ENCODE measurements at places on chromosomes 6 and 20. TPM values are rescaled to one million over a fixed set of nuclear protein-coding genes. Genes with fewer than 3 reads are reported as not detected.

GRCh38 chr6:137846772-137847313, 20.2 kb upstream of the TNFAIP3 start:
- H3K36me3 ChIP-seq: peaks cover 5% of the 10 kb centered on the region
- peaks cover 18% of the 10 kb centered on the region for H3K4me1 ChIP-seq
- H3K4me3 ChIP-seq: no peak overlapping the region
- H3K27ac ChIP-seq: no peak overlapping the region

- peak; percentile 61 for DNase-seq
- H3K27me3 ChIP-seq: no peaks in the 10 kb centered on the region
- H3K4me3 ChIP-seq: peak overlapping the region; percentile 65
- peak overlapping the region; percentile 98 for H3K27ac ChIP-seq
- peaks cover 68% of the 10 kb centered on the region for H3K4me1 ChIP-seq
These were observed 38.4 kb upstream of the ARHGAP18 start for GRCh38 chr6:129748212-129748900.

DNA sequence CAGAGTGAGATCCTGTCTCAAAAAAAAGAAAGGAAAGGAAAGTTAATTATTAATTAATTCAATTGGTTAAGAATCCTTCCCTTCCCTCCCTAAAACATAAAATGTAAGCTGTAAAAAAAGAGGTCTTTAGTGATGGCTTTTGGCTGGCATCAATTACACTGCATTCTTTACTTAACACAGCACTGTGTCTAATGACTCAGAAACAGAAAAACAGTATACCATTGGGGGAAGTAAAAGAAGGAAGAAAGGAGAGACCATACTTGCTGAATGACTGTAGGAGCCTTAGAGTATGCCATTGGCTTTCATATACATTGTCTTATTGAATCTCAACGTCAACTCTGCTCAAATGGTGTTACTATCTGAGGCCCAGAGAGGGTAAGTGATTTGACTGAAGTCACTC, 18.3 kb upstream of the CITED2 start:
- no peak overlapping the region for H3K27ac ChIP-seq
- no peaks in the 10 kb centered on the region for H3K4me1 ChIP-seq
- no peak overlapping the region for H3K4me3 ChIP-seq
- H3K36me3 ChIP-seq: no peaks in the 10 kb centered on the region

Gene IL17F
- not detected for total RNA-seq

- H3K4me3 ChIP-seq: no peak overlapping the region
- H3K27ac ChIP-seq: no peak overlapping the region
- H3K36me3 ChIP-seq: no peaks in the 10 kb centered on the region
- peak; percentile 12 for DNase-seq
These were observed 143.7 kb downstream of the BTBD9 start for GRCh38 chr6:38495922-38496635.

- no peaks in the 10 kb centered on the region for H3K36me3 ChIP-seq
- no peaks in the 10 kb centered on the region for H3K4me1 ChIP-seq
- H3K27ac ChIP-seq: no peak overlapping the region
- no peak overlapping the region for H3K4me3 ChIP-seq
- H3K27me3 ChIP-seq: peaks cover 3% of the 10 kb centered on the region
- no peak for DNase-seq
These were observed 815.5 kb upstream of the SLC35B3 start for GRCh38 chr6:9250852-9251251.

Gene PI3
- not detected for total RNA-seq

- peaks cover 17% of the 10 kb centered on the region for H3K36me3 ChIP-seq
- no peak overlapping the region for H3K4me3 ChIP-seq
- no peak overlapping the region for H3K27ac ChIP-seq
- no peaks in the 10 kb centered on the region for H3K27me3 ChIP-seq
- DNase-seq: no peak
- peaks cover 26% of the 10 kb centered on the region for H3K4me1 ChIP-seq
These were observed 83.2 kb downstream of the SHLD1 start for GRCh38 chr20:5833309-5833941.

Gene SUMO4
- total RNA-seq: 2.3 TPM

DNA sequence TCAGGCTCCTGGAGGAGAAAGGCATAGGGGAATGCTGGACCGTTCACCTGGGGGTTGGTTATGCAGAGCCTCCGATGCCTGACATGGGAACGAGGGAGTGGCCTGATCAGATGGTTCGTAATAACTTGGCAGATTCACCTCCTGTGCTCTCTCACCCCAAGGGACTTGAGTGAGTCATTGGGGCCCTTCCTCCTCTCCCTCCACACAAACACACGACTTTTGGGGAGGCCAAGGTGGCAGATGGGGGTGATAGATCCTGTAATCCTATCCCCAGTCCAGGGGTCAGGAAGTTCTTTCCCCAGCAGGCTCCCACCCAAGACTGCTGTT, 45.6 kb upstream of the ARFGEF2 start:
- H3K27me3 ChIP-seq: no peaks in the 10 kb centered on the region
- H3K36me3 ChIP-seq: peaks cover 6% of the 10 kb centered on the region
- peaks cover 5% of the 10 kb centered on the region for H3K4me1 ChIP-seq

Gene BANF2
- not detected for total RNA-seq

DNA sequence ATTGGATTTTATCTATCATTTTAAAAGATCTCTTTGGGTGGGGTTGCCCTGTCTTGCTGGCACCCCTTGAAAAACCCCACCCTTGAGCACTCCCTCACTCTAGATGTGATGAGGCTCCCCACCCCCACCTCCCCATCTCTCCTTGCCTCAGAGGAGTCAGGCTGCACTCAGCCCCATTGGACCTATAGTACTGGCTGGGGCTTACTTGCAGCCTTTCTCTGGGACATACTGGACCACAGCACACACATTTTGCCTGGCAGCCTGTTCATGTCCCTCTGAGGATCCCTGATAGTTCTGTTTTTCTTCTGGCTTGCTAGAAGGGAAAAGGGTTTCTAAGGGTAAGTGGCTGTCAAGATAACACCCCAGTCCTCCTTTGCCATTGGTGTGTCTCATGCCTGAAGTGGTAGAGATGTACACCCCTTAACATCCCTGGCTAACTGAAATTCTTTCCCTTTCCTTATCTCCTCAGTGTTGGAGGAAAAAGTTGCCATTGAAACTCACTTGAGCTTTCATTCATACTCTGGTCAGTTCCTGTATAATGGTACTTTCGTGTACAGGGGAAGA, 553.4 kb upstream of the CITED2 start:
- H3K27ac ChIP-seq: no peak overlapping the region
- H3K36me3 ChIP-seq: no peaks in the 10 kb centered on the region
- peaks cover 12% of the 10 kb centered on the region for H3K27me3 ChIP-seq
- no peak for DNase-seq
- H3K4me1 ChIP-seq: no peaks in the 10 kb centered on the region

DNA sequence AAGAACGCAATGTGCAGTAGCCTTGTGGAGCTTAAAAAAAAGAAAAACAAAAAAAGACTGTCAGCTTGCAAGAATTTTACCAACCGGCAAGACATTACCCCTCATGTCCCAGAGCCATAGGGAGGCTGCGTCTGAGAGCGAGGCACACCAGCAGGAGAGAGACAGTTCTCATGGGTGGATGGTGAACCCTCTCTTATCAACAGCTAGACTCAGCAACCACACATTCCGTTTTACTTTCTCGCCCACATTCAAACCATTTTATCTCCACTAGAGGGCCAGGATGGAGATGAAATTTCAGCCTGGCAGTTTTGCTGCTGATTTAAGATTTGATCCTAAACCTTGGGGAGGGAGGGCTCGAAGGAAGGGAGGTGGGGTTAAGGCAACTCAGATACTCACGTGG, 247.0 kb downstream of the ATXN1 start:
- peaks cover 5% of the 10 kb centered on the region for H3K36me3 ChIP-seq
- no peak overlapping the region for H3K4me3 ChIP-seq
- no peaks in the 10 kb centered on the region for H3K27me3 ChIP-seq
- no peak for DNase-seq
- peak overlapping the region; percentile 40 for H3K27ac ChIP-seq

- H3K27ac ChIP-seq: no peak overlapping the region
- no peak overlapping the region for H3K4me3 ChIP-seq
- DNase-seq: no peak
- H3K4me1 ChIP-seq: no peaks in the 10 kb centered on the region
- no peaks in the 10 kb centered on the region for H3K36me3 ChIP-seq
These were observed 100.0 kb upstream of the NRSN1 start for GRCh38 chr6:24026050-24026449.

DNA sequence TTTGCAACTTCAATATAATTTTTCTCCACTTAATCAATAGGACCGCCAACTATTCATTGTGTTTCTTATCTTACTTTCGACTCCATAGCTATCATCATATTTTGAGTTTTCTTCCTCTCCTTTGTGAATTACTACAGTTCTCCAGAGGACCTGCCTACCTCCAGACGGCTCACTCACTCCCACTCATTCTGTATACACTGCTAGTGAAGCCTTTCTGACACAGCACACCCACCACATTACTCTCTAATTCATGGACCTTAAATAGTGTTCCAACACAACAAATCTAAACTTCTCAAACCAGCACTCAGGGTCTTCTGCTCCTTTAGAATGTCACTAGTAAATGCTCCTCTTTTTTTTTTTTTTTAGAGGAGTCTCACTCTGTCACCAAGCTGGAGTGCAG, 23.8 kb downstream of the FKBP5 start:
- H3K27ac ChIP-seq: no peak overlapping the region
- no peaks in the 10 kb centered on the region for H3K27me3 ChIP-seq
- DNase-seq: no peak
- H3K36me3 ChIP-seq: peaks cover 3% of the 10 kb centered on the region
- peaks cover 26% of the 10 kb centered on the region for H3K4me1 ChIP-seq

GRCh38 chr6:43310134-43310533, 1.5 kb upstream of the CRIP3 start:
- DNase-seq: no peak
- no peaks in the 10 kb centered on the region for H3K36me3 ChIP-seq
- no peak overlapping the region for H3K4me3 ChIP-seq

GRCh38 chr6:143426026-143426425, 24.5 kb downstream of the ADAT2 start:
- H3K36me3 ChIP-seq: peaks cover 13% of the 10 kb centered on the region
- no peak for DNase-seq
- peaks cover 2% of the 10 kb centered on the region for H3K4me1 ChIP-seq
- no peak overlapping the region for H3K4me3 ChIP-seq

GRCh38 chr20:58619864-58620431, 31.1 kb upstream of the STX16 start:
- no peaks in the 10 kb centered on the region for H3K4me1 ChIP-seq
- peak; percentile 12 for DNase-seq
- H3K27me3 ChIP-seq: peaks cover 4% of the 10 kb centered on the region
- H3K27ac ChIP-seq: no peak overlapping the region
- no peak overlapping the region for H3K4me3 ChIP-seq
- no peaks in the 10 kb centered on the region for H3K36me3 ChIP-seq

GRCh38 chr6:107716688-107717089, 107.4 kb downstream of the SCML4 start:
- H3K36me3 ChIP-seq: peaks cover 37% of the 10 kb centered on the region
- H3K27me3 ChIP-seq: no peaks in the 10 kb centered on the region
- peak; percentile 73 for DNase-seq
- H3K4me1 ChIP-seq: peaks cover 68% of the 10 kb centered on the region

DNA sequence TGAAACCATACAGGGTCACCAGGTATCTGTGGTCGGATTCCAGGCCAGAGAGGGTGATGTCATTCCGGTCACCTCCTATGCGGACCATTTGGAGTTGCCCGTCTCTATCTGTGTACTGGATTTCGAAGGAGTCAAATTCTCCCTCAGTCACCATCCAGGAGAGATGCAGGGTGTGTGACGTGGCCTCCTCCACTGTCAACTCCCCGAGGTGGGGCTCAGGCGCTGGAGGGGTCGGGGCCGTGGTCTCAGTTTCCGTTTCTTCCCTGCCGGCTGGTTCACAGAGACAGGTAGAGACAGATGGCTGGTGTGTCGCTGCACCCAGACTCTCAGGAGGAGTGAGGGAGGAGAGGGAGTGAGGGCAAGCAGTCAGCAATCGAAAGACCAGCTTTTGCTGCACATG, 30.7 kb downstream of the CYP21A2 start:
- H3K27ac ChIP-seq: no peak overlapping the region
- H3K4me1 ChIP-seq: no peaks in the 10 kb centered on the region
- no peak for DNase-seq
- no peak overlapping the region for H3K4me3 ChIP-seq
- H3K36me3 ChIP-seq: no peaks in the 10 kb centered on the region

Gene RNF144B
- total RNA-seq: 2.1 TPM

Gene ALDH8A1
- total RNA-seq: 0.46 TPM

- H3K36me3 ChIP-seq: peaks cover 2% of the 10 kb centered on the region
- H3K27me3 ChIP-seq: no peaks in the 10 kb centered on the region
- peaks cover 44% of the 10 kb centered on the region for H3K4me1 ChIP-seq
These were observed 31.5 kb upstream of the ADTRP start for GRCh38 chr6:11810039-11810541.

- peaks cover 74% of the 10 kb centered on the region for H3K27me3 ChIP-seq
- peaks cover 2% of the 10 kb centered on the region for H3K4me1 ChIP-seq
- peak; percentile 86 for DNase-seq
These were observed 558 bp downstream of the XKR7 start for GRCh38 chr20:31968291-31969126.

- DNase-seq: no peak
- no peaks in the 10 kb centered on the region for H3K27me3 ChIP-seq
- H3K4me3 ChIP-seq: no peak overlapping the region
- H3K4me1 ChIP-seq: peaks cover 66% of the 10 kb centered on the region
These were observed 12.1 kb downstream of the CEP85L start for GRCh38 chr6:118639054-118639964.

GRCh38 chr20:18276821-18277220, 11.5 kb upstream of the ZNF133 start:
- peak; percentile 71 for DNase-seq
- H3K4me1 ChIP-seq: peaks cover 4% of the 10 kb centered on the region
- no peak overlapping the region for H3K4me3 ChIP-seq
- peaks cover 57% of the 10 kb centered on the region for H3K27me3 ChIP-seq
- H3K27ac ChIP-seq: peak overlapping the region; percentile 13
- no peaks in the 10 kb centered on the region for H3K36me3 ChIP-seq

DNA sequence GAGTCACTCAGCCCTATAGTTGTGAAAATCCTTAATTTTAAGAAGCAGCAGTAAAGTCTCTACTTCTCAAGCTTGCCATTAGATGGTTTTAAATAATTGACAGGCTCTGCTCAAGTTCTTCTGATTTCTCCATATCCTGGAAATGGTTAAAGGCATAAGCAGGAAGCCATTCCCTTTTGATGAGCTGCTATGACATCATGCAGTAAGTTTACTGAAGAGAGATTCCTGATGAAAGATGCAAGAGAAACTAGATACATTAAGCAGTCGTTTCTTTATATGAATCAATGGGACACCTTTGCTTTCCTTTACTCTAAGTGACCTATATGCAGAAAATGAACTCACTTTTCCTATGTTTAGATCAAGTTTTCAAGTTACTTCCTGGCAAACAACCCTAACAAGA, 9.8 kb downstream of the POPDC3 start:
- H3K36me3 ChIP-seq: no peaks in the 10 kb centered on the region
- no peak overlapping the region for H3K4me3 ChIP-seq
- peaks cover 52% of the 10 kb centered on the region for H3K27me3 ChIP-seq
- DNase-seq: no peak
- no peak overlapping the region for H3K27ac ChIP-seq
- H3K4me1 ChIP-seq: no peaks in the 10 kb centered on the region

GRCh38 chr20:45450097-45450818, 19.3 kb upstream of the WFDC2 start:
- H3K27me3 ChIP-seq: peaks cover 8% of the 10 kb centered on the region
- peaks cover 6% of the 10 kb centered on the region for H3K4me1 ChIP-seq
- H3K36me3 ChIP-seq: no peaks in the 10 kb centered on the region

DNA sequence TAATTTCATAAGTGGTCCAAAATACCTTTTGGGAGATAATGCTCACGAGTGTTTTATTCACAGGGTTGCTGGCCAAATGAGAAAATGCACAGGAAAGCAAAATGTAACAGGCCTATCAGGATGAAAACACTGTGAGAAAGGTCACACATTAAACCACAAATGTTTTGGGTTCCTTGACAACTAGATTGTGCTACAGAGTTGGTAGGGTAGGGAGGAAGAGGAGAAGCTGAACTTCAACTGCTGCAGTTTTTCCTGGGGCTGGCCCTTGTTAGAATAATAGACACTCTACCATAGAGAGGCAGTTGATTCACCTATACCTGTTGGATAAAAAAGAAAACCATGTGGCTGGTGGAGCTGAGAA, 28.1 kb upstream of the PAQR8 start:
- peak overlapping the region; percentile 85 for H3K27ac ChIP-seq
- DNase-seq: no peak
- H3K4me3 ChIP-seq: peak overlapping the region; percentile 37
- peaks cover 64% of the 10 kb centered on the region for H3K4me1 ChIP-seq

Gene YTHDF1
- 47.4 TPM for total RNA-seq
